ENCODE measurements at places on chromosomes 16 and 17.

DNA sequence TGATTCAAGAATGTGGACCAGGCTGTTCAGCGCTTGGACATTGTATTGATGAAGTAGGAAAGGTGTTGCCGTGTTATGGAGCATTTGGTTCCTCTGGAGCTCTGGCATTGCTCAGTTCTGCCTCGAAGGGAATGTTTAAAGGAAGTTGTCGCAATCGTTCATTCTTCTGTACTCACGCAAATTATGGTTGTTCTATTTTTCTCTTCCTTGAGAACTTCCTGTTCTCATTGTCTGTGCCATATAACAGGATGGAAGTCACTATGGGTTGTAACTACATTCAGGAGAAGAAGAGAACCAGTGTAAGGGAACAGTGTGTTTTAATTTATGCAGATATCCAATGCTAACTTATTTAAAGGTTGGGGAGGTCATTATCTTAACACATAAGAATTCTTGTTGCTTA is 13.0 kb downstream of the PCTP start:
- no peak for DNase-seq

DNA sequence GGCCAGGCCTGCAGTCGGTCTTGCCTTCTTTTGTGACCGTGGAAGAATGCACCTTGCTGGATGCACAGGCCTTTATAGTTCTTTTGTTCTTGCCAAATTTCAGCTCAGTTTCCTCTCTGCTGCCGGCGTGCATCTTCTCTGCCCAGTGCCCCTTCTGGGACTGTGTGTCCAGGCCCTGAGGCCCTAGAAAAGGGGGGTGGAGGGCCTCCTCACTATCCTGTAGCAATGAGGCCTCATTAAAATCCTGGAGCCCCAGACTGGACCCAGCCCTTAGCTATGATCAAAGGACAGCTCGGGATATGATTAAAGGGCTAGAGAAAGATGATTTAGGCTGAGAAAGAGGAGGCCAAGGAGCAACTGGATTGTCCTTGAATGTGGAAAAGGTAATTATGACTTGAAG is 229.8 kb downstream of the SEC14L1 start:
- DNase-seq, result no peak

DNA sequence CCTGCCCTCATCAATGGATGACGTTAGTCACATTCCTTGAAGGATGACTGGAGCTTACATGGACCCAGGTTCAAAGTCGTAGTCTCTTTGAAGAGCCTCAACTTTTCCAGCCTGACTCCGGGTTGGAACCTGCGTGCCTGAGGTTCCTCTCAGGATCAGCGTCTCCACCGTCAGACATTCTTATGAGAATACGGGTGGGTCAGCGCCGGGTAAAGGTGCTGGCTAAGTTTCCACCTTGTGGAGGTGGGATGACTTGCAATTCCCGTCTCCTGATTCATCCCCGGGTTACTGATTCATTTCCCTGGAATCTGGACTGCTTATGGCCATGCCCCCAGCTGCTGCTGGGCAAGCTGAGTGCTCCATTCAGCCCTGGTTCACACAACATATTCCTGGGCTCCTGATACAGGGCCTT is 38.9 kb upstream of the CMIP start:
- DNase-seq, result peak; percentile 81

DNA sequence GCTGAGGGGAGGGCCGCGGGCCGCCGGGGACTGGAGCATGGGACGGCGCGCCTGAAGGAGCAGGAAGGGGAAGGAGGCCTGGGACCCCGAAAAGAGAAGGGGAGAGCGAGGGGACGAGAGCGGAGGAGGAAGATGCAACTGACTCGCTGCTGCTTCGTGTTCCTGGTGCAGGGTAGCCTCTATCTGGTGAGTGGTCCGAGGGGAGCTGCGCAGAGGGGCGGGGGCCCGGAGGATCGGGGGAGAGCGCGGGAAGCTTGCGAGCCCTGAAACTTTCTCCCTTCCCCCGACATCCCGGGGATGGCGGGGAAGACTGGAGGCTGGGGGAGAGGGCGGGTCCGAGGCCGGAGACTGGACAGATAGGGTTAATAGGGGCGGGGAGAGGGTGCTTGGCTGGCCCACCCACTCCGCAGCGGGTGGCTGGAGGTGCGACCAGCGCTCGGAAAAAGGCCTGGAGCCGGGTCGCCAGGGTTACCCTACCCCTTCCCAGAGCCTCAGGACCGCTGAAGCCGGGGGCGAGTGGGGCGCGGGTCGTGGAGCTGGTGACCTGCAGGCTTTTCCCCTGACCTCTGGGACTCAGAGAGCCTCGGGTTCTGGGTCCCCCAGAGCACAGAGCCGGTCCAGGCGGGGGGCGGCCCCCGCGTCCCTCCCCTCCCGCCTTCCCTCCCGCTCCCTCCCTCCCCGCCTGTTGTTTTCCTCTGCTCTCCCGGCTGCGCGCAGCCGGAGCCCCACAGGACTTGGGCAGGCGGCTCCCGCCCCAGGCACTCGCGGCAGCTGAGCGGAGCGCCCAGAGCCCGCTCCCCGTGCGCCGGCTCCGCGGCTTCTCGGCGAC is 631 bp downstream of the NXPH3 start:
- peak; percentile 30 for DNase-seq

DNA sequence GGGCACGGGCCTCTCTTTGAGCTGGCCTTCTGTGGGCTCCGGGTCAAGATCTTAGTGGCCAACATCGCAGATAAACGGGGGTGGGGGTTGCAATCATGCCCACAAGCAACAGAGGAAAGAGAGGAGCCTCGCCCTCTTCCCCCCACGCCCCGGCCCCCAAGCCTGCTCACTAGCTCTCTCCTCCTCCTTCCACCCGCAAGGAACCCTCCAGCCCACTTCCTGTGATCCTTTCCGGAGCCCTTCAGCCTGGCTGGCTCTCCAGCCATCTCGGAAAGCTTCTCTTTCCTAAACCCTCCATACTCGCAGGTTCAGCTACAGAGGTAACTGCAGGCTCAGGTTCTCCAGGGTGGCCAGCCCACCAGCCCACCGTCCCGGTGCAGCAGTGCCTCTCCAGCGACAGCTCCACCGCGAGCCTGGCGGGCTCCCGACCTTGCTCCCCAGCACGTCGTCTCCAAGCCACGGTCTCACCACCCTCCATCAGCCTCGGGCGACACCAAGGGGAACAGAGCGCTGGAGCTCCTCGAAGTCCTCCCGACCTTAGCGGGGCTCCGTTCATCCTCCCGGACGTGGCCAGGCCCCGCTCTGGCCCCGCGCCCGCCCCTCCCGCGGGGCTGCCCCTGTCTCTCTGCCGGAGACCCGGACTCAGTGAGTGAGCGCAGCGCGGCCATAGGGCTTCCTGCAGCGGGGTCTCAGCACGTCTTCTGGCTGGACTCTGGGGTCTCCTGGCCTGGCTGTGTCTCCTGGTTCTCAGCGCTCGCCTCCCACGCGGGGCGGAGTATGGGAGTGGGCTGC is 12.9 kb upstream of the ODF4 start:
- DNase-seq, result no peak

Data from HCEC 1CT (cell line).